ENCODE measurements at places on chromosomes 11 and 22.

GRCh38 chr11:130040281-130040940 is 29.3 kb upstream of the APLP2 start:
- DNase-seq: no peak

DNA sequence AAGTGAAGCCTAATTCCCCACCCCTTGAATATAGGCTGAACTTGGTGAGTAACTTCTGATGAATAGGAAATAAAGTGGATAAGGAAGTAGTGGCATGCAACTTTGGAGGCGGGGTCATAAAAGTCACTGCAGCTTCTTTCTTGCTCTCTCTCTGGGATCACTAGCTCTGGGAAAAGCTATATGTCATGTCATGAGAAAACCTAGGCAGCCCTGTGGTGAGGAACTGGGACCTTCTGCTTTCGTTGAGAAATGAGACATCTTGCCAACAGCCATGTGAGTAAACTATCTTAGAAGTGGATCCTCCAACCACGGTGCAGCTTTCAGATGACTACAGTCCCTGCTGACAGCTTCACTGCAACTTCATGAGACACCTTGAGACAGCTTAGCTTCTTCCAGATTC is 15.7 kb downstream of the ZNF214 start:
- DNase-seq: peak; percentile 12

DNA sequence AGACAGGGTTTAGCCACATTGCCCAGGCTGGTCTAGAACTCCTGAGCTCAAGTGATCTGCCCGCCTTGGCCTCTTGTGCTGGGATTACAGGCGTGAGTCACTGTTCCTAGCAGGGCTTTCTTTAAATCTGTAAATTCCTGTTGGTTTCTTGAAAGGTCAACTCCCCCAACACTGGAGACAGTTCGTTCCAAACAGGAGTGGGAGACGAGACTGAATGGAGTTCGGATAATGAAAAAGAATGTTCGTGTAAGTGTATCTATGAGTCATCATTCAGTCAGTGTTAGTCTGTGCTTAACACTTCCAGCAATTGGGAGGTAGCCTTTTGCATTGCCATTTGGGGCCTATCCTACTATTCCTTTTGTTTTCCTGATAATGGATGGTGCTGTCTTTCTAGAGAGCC is 10.0 kb upstream of the BACE1-AS start:
- no peak for DNase-seq

DNA sequence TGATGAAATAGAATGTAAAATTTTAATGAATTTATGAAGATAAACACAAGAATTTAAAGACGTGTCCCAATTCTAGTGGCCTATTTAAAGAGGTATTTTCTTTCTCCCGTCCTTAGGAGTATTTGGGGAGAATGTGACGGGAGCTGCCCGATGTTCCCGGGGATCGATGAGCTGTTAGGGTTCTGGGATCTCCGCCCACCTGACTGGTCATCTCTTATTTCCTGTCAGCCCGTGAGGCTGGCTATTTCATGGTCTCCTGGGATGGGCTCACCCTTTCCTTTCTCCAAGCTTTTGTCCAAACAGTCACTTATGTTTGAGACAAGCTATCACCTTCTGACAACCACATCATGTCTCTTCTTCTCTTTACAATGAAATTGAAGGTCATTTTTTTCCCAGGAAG is 16.9 kb upstream of the CLMP start:
- DNase-seq: no peak

GRCh38 chr11:13104619-13105236 is 95.6 kb downstream of the RASSF10 start:
- DNase-seq: no peak

DNA sequence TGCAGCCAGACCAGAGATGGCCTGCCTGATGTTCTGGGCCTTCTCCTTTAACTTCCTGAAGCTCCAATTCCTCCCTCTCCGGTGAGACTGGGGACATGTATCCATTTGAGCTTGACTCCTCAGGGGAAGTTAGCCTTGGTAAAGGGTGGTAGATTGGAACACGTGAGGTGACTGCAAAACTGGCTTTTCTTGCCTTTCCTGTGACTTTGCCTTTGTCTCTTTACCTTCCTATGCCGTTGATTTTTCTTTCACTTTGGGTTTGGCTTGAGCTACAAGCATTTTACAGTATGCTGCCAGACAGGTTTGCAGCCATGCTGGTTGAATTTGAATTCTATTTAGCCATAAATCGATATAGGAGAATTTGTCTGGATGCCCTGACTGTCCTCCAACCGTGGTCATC is 16.8 kb upstream of the GLYATL1 start:
- no peak for DNase-seq
